ENCODE measurements at places on chromosomes 2 and 18. TPM values are rescaled to one million over a fixed set of nuclear protein-coding genes. Genes with fewer than 3 reads are reported as not detected.

ARPC2 gene
- total RNA-seq = 262 TPM

DNA sequence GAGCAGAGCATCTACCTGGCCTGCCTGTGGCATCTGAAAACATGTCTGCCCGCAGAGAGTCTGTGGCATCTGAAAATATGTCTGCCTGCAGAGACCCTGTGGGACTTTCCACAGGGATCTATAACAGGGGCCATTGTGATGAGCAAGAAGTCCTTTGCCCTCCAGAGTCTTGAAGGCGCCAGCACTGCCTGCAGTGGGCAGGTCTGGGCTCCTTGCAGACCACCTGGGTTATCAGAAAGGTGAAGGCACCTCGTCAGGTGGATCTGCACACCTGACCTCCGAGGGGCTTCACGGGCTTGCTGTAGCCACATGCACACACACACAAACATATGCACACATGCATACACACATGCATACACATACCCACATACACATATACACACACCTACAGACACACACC lies 189.5 kb upstream of the HDAC4 start:
- no peaks in the 10 kb centered on the region for H3K27me3 ChIP-seq
- no peak overlapping the region for H3K4me3 ChIP-seq
- no peaks in the 10 kb centered on the region for H3K36me3 ChIP-seq
- peak; percentile 10 for DNase-seq
- no peak overlapping the region for H3K27ac ChIP-seq

GRCh38 chr18:36379435-36379984 lies 82.0 kb downstream of the FHOD3 start:
- H3K27me3 ChIP-seq = no peaks in the 10 kb centered on the region
- H3K27ac ChIP-seq = no peak overlapping the region
- peak; percentile 24 for DNase-seq

FAM210A gene
- 23.2 TPM for total RNA-seq

DNA sequence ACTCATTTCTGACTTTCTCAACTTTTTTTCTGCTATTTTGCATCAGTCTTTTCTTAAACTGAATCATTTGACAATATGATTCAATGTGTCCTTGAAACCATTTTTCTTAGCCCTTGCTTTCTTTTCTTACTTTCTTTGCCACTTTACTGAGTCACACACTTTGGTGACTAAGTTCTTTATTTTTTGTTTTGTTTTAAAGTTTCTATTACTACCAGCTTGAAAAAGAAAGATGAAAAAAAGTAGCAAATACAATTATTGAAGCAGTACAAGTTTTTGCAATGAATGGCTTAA lies 116.5 kb downstream of the DOCK10 start:
- H3K4me1 ChIP-seq = peaks cover 3% of the 10 kb centered on the region
- no peak overlapping the region for H3K4me3 ChIP-seq

- no peak for DNase-seq
- no peaks in the 10 kb centered on the region for H3K27me3 ChIP-seq
- no peak overlapping the region for H3K4me3 ChIP-seq
- no peak overlapping the region for H3K27ac ChIP-seq
- H3K36me3 ChIP-seq = peaks cover 12% of the 10 kb centered on the region
- H3K4me1 ChIP-seq = no peaks in the 10 kb centered on the region
Observed at GRCh38 chr2:237980751-237981150, 13.9 kb downstream of the UBE2F start.

MARCHF4 gene
- 1.0 TPM for total RNA-seq
